ENCODE measurements at places on chromosomes 3 and 15.

DNA sequence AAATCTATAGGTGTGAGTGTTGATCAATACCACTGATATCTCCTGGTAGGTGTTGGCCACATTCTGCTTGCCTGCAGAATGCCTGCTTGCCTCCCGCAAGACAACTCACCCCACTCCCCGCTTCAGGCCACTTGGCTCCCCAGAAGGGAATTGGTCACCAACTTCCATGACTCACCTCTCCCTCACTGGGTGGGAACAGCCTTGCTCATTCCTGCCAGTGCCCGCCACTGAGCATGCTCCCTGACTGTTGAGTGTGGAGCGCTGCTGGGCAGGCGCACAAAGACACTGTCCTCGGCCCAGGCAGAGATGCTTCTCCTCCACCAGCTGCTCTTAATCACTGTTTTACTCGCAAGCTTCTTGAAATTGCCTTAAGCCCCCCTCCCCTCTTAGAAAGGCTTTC, 57.3 kb upstream of the PPP2R3A start:
- DNase-seq = no peak

- no peak for DNase-seq
Observed at GRCh38 chr3:5010140-5010539, 30.9 kb downstream of the BHLHE40 start.

- DNase-seq = no peak
Observed at GRCh38 chr15:26722621-26723160, 50.2 kb downstream of the GABRB3 start.

DNA sequence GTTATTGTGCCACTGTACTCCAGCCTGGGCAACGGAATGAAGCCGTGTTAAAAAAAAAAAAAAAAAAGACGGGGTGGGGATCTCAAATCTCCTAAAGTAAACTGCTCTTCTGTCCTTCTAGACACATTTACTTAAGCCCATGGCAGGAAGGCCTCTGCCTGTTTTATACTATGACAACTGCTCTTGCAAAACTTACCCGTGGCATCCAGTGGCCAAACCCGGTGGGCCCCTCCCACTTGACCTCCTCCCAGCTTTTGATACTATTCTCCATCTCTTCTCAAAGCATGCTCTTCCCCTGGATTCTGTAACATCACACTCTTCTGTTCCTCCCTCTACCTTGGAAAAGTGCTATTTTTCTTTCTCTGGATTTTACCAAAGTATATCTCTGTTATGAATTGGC, 112.2 kb downstream of the RFTN1 start:
- no peak for DNase-seq

GRCh38 chr15:24861014-24861690, 93.6 kb upstream of the SNRPN start:
- no peak for DNase-seq
